SHP77 treated with DMSO at 0.1 percent for 48 hours (cell line): ENCODE measurements at places on chromosomes 5 and 9.

DNA sequence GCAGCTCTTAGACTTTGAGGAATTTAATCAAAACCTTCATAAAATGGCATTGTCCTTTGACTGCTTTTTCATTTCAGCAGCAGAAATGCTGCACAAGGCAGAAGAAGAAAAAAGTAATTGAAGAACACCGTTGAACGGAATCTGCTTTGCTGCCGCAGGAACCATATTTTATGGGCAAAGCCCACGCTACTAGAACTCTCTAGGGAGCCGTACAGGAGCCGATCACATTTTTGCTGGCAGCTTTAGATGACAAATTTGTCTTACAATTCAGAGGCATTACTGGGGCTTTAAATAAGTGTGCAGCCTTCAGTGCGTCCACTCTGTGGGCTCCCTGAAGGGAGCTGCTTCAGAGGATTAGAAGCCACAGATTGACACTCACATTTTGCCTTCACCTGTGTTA lies 5.4 kb downstream of the CFAP90 start:
- DNase-seq: no peak

DNA sequence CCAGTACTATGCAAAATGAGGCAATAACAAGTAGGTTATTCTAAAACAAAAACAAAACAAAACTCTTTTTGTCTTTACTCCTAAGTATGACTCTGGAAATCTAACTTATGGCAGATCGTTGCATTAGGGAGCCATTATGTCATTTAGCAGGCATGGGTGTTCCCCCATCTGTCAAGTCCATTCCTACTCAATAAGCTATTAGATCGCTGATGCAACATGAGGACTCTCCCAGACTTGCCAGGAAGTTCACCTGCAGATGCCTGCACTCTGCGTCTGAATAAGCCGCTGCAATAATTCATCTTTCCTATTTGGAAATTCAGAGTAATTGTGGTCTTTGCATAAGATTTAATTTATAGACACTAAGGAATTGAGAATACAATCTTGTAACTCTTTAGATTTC lies 585.0 kb downstream of the KIF4B start:
- no peak for DNase-seq

- DNase-seq: no peak
Observed at GRCh38 chr5:131163276-131164119, 1.6 kb downstream of the HINT1 start.

DNA sequence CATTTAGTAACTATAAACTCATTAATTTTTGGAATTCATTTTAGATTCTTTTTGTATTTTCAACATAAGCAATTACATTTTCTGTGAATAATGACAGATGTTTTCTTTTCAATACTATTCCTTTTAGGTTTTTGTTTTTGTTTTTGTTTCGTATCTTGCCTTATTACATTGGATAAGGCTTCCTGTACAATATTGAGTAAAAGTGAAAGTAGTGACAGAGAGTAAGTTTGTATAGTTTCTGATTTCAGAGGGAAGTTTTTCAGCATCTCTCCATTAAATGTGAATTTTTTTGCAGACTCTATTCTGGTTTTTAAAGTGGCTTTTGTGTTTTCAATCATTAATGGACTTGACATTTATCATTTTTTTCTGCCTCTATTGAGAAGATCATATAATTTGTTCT lies 12.8 kb upstream of the CAMK4 start:
- no peak for DNase-seq

- no peak for DNase-seq
Observed at GRCh38 chr9:27022920-27023319, 17.4 kb upstream of the LRRC19 start.

- DNase-seq: peak; percentile 25
Observed at GRCh38 chr5:32709750-32710549, 1.2 kb upstream of the NPR3 start.

DNA sequence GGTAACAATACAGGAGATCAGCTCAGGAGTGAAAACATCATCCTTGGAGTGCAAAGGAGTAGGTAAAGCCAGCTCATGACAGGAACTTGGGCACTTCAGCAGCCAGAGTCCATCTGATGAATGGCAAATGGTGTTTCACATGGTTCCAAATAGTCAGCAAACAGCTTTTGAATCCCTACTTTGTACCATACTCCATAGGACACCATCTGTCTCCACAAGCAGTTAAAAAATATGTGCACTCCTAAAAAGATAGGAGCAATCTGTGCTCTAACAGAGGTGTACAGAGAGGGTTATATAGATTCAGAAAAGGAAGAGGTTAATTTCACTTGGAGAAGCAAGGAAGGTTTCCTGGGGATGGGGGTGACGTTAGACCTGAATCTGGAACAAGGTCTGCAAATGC lies 21.6 kb upstream of the B4GALT1 start:
- DNase-seq: no peak

DNA sequence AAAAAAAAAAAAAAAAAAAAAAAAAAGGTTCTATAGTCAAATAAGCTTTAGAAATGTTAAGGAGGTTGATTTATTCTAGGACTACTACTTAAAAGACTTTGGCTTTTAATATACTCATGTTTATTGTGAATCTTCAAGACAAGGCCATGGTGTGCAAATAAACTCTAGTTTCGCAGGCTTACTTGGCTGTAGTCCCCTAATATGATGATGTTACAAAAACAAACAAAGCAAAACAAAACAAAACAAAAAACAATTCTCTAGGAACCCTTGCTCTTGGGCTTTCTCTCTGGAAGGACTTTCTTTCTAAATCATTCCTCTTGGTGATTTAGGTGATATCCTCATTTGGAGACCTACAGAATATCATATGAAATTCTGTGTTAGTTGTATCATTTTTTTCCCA lies 172.0 kb downstream of the GDNF start:
- no peak for DNase-seq

- DNase-seq: no peak
Observed at GRCh38 chr5:110383231-110383630, 343.2 kb downstream of the TMEM232 start.

DNA sequence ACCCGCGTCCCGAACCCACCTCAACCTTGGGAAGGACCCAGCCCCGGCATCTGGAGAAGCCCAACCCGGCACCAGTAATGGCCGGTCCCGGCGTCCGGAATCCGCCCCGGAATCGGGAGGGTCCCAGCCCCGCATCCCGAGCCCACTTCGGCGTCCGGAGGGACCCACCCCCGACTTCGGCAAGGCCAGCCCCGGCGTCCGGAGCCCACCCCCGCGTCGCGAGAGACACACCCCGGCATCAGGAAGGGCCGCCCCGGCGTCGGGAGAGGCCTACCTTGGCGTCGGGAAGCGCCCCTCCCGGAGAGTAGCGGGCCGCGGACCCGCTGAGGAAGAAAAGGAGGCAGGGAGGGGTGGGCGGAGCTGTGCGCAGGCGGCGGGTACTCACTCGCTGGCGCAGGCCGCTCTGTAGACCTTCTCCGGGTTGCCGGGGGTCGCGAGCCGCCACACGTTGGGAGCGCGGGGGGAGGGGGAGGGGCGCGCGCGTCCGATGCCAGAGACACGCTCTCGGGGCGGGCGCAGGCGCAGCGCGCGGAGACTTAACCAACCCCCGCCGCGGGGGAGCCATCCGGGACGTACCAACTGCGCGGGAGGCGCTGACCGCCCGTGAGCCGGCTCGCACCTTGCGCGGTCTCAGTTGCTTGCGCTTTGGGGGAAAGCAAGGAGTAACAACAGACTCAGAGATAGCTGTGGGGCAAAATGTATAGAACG lies at the start of gene UIMC1:
Gene UIMC1 (minus strand): TSS at position 515 of the 708 bp plus-strand sequence. CDS start 24,164 bp downstream, outside the sequence.
- DNase-seq: peak; percentile 84

DNA sequence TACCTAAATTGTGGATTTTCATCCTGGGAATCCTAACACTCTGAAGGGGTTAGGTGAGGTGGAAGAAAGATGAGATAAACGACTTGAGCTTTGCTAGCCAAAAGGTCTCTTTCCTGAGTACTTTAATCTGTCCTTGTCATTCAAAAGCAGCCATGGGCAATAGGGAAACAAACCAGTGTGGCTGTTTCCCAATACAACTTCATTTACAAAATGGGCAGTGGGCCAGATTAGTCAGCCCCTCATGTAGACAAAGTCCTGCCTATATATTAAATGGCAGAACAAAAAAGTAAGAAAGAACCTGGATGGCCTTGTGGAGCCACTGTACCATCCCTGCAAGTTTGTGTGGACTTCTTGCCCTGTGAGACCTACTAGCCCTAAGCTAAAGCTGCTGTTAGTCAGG lies 51.0 kb upstream of the NFIL3 start:
- DNase-seq: no peak

DNA sequence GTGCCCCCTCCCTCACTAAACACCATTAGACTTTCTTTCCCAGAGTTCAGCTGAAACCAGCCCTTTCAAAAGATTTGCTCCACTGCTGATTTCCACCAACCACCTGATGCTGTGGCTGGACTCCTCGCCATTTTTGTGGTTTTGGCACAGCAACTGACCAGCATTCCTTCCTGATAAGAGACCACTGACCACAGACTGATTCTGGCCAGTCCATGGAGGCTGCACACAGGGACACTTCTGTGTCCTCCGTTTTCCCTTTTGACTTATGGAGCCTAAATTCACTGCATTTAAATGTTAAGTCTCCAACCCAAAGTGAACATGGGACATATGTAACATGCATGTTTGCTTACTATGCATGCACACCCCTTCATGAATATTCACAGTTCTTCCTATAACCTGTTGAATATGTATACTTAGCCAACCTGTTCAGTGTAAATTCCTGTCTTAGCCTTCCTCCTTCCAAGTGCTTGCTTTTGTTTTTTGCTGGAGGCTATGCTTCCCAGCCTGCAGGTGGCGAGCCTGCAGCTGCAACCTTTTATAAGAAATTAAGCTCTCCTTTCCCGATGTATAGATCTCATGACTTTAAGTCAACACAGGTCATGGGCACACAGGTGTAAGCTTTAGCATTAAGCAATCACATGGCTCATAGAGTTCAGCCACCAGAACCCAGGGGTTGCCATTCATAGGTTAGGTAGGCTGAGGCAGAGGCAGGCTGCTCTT lies 78.7 kb downstream of the ACTL7B start:
- DNase-seq: no peak

GRCh38 chr9:121271368-121272341 lies 3.7 kb downstream of the GSN start:
- no peak for DNase-seq

DNA sequence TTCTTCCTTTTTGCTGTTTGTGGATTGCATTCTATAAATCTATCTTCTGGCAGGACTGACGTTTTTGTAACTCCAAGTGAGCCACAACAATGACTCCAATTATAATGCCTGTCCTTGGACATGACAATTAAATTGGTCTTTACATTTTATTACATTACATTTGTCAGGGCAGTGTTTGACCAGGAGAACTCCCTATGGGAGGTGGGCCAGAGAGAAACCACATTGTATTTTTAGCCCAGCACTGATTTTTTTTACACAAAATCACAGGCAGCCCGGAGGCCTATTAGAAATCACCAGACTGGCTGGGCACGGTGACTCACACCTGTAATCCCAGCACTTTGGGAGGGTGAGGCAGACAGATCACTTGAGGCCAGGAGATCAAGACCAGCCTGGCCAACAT lies 99.1 kb upstream of the SMC5 start:
- no peak for DNase-seq

- DNase-seq: no peak
Observed at GRCh38 chr5:69238760-69239251, 4.1 kb downstream of the CDK7 start.

DNA sequence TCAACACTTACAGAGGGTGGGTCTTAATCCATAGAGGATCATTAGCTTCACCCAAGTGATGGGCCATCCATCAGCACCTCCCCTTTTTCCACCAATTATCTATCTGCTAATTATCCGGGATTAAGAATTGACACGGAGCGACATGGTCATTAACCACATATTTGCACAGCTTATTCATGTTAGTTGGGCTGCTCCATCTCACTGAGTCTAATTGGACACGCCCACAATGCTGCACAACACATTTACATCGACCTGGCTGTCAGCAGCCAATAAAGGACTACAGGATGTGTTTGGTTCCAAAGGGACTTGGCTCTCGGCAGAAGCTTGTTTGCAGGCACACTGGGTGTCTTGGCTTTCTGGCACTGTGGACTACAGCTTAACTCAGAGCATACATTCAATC lies 21.6 kb downstream of the FOXE1 start:
- DNase-seq: no peak

- DNase-seq: no peak
Observed at GRCh38 chr9:75053869-75054268, 25.8 kb upstream of the CARNMT1 start.

DNA sequence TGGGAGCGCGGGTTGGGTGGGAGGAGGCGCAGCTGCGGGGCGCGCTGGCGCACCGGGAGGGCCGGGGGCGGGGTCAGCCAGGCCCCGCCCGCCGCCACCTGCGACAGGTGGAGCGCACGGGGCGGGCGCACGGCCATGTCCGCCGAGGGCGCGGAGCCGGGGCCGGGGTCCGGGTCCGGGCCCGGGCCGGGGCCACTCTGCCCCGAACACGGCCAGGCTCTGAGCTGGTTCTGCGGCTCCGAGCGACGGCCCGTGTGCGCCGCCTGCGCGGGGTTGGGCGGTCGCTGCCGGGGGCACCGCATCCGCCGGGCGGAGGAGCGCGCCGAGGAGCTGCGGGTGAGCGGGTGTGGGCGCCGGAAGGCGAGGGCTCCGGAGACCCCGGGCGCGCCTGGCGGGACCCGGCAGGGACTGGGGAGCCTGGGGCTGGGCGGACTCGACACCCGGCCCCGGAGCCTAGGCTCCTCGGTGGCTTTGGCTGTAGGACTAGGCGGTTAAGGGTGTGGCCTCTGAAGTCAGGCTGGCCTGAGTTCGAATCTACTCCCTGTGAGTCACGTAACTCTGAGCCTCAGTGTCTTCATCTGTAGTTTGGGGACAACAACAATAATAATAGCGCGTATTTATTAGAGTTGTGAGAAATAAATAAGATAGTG lies at the start of gene BSPRY:
Gene BSPRY (plus strand): TSS at position 97 of the 650 bp plus-strand sequence. CDS start 39 bp downstream, at position 136.
- DNase-seq: no peak

GRCh38 chr9:78567693-78568092 lies 270.8 kb downstream of the PSAT1 start:
- DNase-seq: no peak

DNA sequence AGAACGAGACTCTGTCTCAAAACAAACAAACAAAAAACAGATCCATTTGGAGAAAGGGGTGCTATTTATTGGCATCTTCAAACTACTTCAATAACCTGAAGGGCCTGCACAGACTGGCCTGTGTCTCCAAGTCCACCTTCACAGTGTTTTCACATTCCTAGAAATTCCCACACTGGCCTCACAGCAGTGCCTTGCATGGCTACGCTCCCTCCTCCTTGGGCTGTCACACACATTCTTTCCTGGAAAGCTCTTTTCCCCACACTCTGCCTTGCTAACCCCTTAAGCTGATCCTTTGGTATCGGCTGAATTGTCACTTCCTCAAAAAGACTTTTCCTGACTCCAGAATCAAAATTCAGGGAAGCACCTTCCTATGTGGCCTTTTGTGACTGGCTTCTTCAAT lies 19.8 kb downstream of the FAM151B start:
- DNase-seq: no peak

DNA sequence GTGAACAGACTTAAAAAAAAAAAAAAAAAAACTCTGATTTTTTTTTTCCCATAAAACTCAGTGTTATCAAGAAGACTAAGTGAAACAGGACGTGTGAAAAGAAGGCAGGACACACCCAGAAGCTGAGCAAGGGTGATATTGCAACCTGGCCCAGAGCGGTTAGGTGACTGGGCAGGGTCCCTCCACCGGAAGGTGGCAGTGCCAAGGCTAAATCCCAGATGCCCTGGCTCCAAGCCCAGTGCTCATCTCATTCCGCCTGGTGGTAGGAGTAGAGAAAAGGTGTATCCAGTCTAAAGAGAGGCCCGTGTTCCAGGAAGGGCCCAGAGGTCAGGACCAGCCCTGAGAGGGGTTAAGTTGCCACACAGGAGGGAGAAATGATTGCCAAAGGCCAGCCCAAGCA lies 51.5 kb upstream of the SAP30L start:
- DNase-seq: no peak
